Activated CD4-positive, CD25-positive, alpha-beta regulatory T cell treated with anti-CD3 and anti-CD28 coated beads, Interleukin-2, amount 50 U/mL, for 16 hours (primary cell): ENCODE measurements at places on chromosomes 12 and 14.

GRCh38 chr12:6552140-6552551, 3.7 kb downstream of the IFFO1 start:
- DNase-seq: no peak

GRCh38 chr14:102000902-102001301, 36.5 kb downstream of the DYNC1H1 start:
- no peak for DNase-seq

DNA sequence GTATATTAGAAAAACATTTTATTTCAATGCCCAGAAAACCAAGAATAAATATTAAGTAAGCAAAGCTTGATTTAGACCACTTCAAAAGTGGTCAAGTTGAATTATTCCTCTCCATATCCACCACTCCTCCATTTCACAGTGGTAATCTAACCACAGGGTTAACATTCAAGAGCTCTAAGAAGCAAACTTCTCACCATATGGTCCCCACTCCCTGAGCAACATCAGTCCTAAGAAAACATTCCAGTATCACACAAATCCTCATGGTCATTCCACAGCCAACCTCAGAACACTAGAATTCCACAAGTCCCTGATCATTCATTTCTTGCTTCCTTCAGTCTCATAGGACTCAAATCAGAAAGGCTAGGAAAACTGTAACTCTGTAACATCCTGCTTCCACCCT, 47.9 kb downstream of the ST8SIA1 start:
- no peak for DNase-seq

DNA sequence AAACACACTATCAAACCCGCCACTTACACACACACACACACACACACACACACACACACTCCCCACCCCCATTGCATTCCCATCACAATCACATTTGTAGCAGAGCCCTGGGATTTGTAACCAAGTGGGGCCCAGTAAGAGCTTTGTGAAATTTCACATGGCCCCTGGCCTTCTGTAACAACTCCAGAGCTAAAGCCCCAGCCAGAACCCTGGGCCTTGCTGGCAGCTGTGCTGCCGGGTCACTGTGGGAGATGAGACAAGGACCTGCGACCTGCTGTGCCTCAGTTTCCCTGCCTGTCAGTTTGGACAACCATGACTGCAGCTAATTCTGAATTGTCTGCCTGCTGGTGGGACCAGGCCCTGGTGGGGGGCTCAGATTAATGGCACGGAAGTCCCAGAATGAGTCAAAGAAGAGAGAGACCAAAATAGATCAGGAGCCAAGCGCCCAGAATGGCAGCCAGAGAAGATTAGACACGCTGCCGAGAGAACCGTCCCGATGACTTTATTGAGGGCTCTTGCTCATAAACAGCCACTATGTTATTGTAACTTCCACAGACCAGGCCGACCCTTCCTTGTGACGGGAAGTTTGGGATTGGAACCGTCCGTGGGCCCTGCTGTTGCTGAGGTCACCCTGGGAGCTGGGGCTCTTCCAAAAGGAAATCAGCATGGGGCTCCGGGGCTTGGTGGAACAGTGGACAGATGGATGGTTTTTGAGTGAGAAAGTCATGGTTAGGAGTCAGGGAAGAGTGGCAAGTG, 123.1 kb downstream of the ZFP36L1 start:
- DNase-seq: no peak

- no peak for DNase-seq
Observed at GRCh38 chr12:104566244-104566993, 109.7 kb downstream of the CHST11 start.

- no peak for DNase-seq
Observed at GRCh38 chr12:29795715-29796114, 12.0 kb upstream of the TMTC1 start.

- no peak for DNase-seq
Observed at GRCh38 chr12:111600205-111600642, 1.1 kb upstream of the ATXN2 start.

DNA sequence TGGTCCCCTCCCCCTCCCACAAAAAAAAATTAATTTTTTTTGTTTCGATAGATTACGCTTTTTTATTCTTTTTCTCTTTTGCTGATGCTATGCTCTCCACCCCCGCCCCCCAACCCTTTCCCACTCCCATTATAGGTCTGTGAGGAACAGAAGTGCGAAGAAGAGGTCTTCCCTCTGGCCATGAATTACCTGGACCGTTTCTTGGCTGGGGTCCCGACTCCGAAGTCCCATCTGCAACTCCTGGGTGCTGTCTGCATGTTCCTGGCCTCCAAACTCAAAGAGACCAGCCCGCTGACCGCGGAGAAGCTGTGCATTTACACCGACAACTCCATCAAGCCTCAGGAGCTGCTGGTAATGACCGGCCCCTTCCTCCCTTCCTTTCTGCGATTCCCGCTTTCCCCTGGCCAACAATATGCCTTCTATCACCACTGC, 2.3 kb downstream of the CCND2 start:
- DNase-seq: no peak

DNA sequence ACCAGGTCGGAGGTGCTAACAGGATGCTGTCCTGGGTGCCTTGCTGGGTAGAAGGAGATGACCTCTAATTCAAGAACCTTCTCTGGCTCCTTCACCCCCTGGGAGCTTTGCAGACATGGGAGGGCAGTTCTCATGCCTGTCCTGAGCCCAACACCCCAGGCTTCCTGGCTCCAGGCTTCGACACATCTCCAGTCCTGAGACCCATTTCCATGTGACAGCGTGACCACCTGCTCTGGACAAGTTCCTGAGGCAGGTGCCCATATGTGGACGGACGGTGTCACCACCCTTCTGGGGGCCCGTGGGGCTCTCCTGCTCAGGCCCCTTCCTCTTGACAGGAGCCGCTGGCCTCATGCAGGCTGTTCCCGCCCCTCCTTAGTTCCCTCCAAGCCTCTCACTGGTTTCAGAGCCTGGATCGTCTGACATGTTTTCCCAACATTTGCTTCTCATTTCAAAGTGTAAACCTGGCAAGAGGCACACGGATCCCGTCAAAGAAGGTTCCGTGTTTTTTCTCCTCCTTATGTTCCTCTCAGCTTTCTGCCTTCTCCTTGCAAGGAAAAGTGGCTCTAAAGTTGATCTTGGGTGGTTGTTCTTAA, 291.9 kb upstream of the RTL1 start:
- no peak for DNase-seq
